Stimulated activated CD4-positive, alpha-beta T cell treated with anti-CD3 and anti-CD28 coated beads, Interleukin-4, amount 100 ng/mL, for 4 hours (primary cell): ENCODE measurements at places on chromosomes 7 and 10.

DNA sequence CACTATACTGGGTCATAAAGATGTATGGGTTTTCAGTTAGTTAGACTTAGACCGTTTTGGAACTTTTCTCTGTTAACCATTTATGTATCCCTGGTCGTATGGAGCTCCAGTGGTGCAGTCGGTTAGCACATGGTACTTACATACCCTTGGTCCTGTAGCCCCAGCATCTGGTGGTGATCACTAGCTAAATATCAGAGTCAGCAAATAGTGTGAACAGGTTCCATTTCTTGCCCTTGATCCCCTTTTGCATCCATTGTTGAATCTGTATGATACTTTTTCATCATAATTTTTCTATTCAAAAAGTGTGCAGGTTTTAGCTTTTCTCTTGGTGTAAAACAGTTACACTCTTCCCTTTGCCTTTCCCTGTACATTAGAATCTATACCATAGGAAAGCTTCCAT is 15.9 kb downstream of the NIPSNAP2 start:
- DNase-seq = no peak

DNA sequence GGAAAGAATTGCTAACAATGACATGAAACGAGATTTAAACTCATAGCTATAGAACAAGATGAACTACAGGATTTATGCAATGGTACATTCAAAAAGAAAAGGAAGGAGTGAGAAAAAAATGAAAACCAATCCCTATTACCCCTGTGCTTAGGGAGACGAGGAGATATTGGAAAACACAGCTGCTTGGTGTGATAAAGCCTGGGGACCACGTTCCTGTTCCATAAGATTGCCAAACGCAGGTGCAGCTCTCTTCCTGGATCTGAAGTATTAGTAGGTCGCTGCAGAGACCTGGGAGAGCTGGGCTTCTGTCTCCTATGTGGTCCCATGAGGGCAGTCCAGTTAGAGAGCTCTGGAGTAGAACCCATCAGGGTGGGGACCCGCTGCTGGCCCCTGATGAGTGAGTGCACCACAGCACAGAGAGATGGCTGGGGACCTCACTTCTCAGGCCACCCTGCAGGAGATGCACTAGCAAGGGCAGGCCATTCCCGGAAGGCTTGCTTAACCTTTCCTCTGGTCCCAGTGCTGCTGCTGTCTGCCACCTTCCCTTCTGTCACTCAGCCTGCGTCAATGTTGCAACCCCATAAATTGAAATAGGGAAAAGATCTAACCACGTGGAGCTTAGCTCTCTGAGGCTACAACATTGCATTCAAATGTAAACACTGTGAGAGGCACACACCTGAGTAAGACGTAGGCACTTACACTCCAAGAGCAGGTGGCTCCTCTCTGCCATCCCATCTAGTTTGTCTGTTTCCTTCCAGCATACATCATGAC is 57.9 kb downstream of the MTPN start:
- no peak for DNase-seq

DNA sequence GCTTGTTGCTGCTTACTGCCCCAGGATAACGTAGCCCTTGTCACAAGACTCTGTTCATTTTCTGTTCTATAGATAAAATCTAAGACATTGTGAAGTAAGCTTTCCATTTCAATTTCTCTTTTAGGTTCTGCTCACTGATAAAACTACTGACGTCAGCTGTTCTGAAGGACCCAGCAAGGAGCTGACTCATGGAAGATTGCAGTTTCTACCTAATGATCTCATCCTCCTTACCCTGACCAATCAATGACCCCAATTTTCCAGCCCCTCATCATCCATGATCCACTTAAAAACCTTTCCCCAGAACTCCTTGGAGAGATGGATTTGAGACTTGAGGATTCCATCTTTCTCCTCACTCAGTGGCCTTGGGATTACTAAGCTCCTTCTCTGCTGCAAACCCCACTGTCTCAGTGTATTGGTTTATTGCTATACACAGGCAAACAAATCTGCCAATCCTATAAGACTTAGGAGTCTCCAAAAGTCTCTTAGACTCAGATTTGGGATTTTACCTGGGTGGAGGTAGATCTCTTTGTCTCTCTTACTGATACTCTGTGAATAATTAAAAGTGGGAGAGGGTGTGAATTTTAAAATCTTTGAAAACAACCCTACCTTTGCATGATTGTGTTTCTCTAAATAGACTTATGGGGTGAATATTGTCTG is 109.2 kb upstream of the TRIM24 start:
- DNase-seq = no peak

- no peak for DNase-seq
Measured at GRCh38 chr7:131482800-131483199, 73.6 kb downstream of the PODXL start.

DNA sequence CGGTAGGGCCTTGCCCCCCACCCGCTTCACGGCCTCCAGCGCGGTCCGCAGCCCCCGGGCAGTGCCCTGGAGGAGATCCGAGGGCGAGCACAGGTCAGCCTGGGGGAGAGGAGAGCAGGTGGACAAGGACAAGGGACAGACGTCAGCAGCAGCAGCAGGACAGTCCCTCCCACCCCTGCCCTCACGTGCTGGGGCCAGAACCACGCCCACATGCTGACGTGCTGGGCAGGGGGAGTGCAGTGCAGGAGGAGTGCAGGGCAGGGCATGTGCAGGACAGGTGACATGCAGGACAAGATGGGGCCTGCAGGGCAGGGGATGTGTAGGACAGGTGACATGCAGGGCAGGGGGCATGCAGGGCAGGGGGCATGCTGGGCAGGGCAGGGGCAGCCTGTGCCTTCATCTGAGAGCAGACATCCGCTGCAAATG is 1.5 kb upstream of the SAP25 start:
- DNase-seq = no peak

DNA sequence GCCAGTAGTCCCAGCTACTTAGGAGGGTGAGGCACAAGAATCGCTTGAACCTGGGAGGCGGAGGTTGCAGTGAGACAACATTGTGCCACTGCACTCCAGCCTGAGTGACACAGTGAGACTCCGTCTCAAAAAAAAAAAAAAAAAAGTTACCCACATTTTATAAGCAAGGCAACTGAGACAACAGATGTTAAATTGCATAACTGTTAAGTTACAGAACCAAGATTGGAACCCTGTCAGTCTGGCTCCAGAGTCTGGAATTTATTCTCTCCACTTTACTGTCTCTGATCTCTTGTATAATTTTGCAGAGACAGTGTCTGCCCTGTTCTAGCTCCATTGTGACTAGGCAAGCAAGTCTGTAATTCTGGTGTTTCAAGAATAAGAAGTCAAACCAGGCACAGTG is 6.2 kb upstream of the ITGB1 start:
- DNase-seq = no peak

GRCh38 chr7:88457320-88457719 is 150.6 kb upstream of the STEAP4 start:
- no peak for DNase-seq

- no peak for DNase-seq
Measured at GRCh38 chr7:5779141-5779540, 2.3 kb downstream of the RNF216 start.

GRCh38 chr10:71632896-71633600 is 86.5 kb downstream of the C10orf105 start:
- no peak for DNase-seq

DNA sequence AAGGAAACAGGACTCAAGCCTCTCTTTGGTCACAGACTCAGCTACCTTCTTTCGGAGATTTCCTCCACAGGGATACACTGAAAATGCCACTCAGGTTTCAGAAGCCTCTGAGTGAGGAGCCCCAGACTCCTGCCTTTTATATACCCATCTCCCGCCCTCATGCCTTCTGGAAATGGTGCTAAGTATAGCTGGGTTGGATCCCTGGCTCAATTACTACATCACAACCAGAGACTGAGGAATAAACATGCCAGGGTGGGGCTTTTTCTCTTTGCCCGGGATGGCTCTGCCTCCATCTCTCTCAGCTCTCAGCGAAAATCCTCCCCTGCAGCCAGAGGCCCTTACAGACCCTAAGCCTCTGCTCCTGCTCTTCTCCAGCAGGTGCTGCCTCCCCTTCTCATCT is 299.5 kb downstream of the KCNMA1 start:
- no peak for DNase-seq

- DNase-seq = no peak
Measured at GRCh38 chr10:111344804-111345203, 268.0 kb downstream of the ADRA2A start.

DNA sequence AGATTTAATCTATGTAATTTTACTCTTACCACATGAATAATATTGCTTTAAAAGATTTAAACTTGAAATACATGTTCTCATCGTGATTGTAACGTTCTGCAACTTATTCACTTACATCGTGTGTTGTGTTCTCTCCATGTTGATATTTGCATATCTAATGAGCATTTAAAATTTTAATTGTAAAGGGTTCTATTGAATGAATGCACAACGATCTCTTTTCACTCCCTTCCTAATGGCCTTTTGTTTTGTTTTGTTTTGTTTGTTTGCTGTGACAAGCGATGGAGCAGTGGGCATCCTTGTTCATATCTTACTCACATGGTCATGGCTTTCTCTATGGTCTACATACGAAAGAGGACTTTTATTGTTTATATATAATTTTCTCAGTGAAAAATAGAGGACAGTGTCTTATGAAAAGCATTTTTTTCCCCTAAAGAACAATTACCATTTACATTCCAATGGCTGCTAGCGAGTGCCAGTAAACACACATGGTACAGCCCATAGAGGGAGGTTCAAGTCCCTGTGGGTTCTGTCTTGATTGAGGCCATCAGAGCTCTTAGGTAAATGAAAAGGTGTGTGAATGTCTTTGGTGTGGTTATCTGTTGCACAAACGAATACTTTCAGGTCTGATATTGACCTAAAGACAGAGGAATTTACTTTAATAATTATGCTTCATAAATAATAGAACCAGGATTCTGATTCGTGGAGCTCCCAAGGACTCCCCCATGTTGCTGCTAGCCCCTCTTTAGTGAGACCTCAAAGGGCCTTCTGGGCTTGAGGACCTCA is 32.4 kb downstream of the BTBD16 start:
- no peak for DNase-seq

DNA sequence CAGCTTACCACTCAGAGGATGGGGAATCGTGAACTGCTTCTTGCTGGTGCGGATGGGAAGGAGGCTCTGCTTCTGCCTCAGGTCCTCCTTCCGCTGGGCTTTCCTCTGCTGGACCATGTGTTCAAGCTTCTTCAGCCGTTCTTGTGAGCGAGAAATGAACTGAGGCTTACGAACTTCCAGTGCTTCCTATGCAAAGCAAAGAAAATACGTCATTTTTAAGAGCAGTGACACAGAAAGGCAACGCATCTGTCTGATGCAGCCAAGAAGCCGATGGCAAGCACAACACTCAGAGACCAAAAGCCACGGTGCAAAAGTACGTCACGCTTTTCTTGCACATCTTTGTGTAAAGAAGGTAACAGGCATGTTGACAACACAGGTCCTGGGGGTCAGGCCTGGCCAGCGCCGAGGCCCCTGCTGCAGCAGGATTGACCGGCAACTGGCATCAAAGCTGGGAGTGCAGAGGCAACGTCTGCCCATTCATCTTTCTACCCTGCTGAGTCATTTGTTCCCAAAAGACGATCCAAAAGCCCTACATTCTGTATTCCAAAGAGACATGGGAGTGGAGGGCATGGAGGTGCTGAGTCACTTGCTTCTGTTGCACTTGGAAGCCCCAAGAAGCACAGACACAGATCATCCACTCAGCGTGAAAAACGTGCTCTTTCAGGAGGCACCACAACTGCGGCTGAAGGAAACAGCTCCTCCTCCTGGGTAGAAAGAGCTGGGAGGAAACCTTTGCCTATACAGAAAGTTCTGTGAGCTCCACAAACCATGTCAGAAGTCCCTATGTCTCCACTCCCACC is 71.0 kb upstream of the ADAM12 start:
- no peak for DNase-seq

- DNase-seq = no peak
Measured at GRCh38 chr7:110071192-110071591, 1019.7 kb upstream of the LRRN3 start.

DNA sequence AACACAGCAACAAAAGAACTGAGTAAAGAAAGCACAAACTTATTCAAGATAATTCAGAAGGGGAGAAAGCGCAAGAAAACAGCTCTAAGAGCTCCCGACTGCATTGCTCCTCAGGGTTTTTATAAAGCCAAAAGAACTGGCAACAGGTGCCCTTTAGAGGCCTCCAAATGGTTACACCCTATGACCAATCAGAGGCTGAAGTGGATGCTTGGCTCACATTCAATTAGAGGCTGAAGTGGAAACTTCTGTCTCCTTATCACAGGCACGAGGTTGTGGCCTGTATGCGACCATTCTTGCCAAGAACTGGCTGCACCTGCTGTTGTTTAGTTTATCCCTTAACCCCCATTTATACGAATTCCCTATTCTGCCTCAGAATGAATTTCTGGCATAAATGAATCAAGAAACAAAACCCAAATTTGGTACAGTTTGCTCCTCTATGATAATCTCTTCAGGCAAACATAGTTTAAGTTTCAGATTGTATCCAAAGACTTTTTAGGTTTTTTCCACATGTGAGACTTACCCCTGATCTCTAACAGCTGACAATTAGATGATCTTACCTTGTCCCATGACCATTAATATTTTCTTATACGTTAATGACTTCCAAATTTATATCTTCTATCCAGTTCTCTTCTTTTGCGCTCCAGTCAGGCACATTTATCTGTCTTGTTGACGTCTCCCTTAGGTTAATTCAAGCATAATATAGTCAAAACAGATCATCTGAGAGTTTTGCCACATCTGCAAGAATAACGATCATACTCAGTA is 504.8 kb downstream of the NXPH1 start:
- no peak for DNase-seq

- DNase-seq = no peak
Measured at GRCh38 chr7:114375907-114376306, 38.7 kb upstream of the FOXP2 start.
